D341Med (cell line): ENCODE measurements at places on chromosomes 11 and 22.

- DNase-seq: no peak
Measured at GRCh38 chr11:7167976-7168740, 79.4 kb downstream of the RBMXL2 start.

DNA sequence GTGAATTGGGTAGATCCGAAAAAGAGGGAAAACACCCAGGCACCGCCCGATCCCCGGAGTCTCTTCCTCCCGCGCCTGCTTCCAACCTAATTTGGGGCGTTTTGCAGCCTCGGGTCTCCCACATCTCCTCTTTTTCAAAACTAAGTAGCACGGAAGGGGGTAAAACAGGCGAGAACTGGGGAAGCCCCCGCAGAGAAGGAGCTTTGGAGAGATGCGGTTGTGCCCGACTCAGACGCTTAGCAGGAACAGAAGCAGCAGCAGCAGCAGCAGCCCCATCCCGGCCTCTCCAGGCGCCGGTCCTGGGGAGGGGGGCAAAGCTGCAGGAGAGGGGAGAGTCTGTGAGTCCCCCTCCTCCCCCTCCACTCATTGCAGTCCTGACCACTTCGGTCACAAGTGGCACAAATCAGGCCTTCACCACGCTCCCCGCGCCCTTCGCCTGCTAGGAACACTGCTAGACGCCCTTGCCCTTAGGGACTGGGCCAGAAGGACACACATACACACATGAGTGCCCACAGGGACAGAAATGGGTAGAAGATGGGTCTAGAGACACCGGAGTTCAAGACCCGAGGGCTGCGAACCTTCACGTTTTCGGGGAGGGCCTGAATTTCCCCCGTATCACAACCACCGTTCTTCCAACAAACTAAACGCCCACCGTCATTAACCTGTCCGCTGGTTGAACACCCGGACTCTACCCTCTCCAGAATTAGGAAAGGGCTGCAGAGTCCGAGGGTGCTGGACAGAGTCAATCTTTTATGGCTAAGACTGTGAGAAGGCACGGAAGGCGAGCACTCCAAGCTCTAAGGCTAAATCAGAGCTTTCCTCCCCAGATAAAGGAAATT is 98.3 kb upstream of the HSD17B12 start:
- DNase-seq: no peak

- no peak for DNase-seq
Measured at GRCh38 chr22:36355362-36355761, 32.4 kb downstream of the MYH9 start.

- DNase-seq: no peak
Measured at GRCh38 chr11:19949606-19950005, 210.7 kb downstream of the DBX1 start.

DNA sequence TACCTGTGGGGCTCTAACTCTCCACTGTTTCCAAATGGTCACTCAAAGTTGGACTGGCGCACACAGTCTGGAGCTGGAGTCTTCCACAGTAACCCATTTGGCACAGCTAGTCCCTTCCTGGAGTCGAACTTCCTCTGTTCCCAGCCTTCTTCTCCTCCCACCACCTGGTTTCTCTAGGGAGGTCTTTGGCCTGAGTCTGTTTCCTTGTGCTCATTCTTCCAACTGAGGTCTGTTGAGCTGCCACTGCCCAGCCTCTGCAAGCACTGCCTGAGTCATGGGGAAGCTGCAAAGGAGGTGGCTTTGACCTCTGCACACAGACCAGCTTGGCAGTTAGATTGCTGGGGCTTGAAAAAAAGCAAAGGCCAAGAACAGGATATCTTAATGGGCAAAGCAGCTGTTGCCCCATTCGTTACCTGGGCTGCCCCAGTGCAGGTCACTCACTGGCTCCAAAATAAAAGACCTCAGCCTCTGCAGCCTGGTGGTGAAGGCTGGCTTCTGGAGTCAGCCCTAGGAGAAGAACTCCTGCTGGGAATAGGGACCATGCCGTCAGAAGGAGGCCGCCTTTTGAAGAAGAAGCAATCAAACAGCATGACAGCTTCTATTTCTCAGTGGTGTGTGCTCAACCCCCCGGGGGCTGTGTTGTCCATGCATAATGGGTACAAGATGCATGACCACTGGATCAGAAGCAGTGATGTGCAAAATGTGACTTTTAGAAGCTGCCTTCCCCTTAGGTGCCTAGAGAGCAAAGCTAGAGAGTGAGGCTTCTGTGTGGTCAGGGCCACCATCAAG is 3.0 kb downstream of the ADAMTS15 start:
- no peak for DNase-seq

- DNase-seq: no peak
Measured at GRCh38 chr22:41544671-41545476, 604 bp upstream of the POLR3H start.
